ENCODE measurements at places on chromosomes 6 and 20. TPM values are rescaled to one million over a fixed set of nuclear protein-coding genes. Genes with fewer than 3 reads are reported as not detected.
A peak's percentile ranks its signal among the peaks of the same experiment; 100 is the strongest.

DNA sequence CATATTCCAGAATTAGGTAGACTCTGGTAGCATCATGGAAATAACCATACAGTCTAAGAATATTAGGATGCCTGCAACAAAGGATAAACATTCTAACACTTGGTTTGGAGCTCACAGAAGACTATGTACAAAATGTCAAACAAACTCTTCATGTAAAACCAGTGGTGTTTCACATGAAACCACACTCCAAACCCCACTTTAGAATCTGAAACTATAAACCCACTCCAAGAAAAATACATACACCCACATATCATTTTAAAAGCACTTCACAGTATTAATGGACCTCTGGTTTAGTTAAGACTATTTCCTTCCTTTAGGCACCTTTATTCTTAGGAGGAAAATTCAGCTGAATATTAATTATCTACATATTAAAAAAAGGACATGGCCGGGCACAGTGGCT, 10.5 kb downstream of the AURKA start:
- H3K27me3 ChIP-seq, result no peaks in the 10 kb centered on the region
- no peak overlapping the region for H3K4me3 ChIP-seq

GRCh38 chr20:59398537-59399205, 98.3 kb downstream of the EDN3 start:
- H3K36me3 ChIP-seq, result no peaks in the 10 kb centered on the region
- no peak overlapping the region for H3K27ac ChIP-seq
- peaks cover 23% of the 10 kb centered on the region for H3K27me3 ChIP-seq
- peaks cover 33% of the 10 kb centered on the region for H3K4me1 ChIP-seq

- peak overlapping the region; percentile 54 for H3K27ac ChIP-seq
- H3K27me3 ChIP-seq, result no peaks in the 10 kb centered on the region
- H3K4me1 ChIP-seq, result no peaks in the 10 kb centered on the region
- no peak overlapping the region for H3K4me3 ChIP-seq
- DNase-seq, result no peak
These were observed 13.2 kb downstream of the HDGFL1 start for GRCh38 chr6:22582417-22583205.

The BNIP5 gene
- 29.1 TPM for total RNA-seq

The BPIFA1 gene
- not detected for total RNA-seq

DNA sequence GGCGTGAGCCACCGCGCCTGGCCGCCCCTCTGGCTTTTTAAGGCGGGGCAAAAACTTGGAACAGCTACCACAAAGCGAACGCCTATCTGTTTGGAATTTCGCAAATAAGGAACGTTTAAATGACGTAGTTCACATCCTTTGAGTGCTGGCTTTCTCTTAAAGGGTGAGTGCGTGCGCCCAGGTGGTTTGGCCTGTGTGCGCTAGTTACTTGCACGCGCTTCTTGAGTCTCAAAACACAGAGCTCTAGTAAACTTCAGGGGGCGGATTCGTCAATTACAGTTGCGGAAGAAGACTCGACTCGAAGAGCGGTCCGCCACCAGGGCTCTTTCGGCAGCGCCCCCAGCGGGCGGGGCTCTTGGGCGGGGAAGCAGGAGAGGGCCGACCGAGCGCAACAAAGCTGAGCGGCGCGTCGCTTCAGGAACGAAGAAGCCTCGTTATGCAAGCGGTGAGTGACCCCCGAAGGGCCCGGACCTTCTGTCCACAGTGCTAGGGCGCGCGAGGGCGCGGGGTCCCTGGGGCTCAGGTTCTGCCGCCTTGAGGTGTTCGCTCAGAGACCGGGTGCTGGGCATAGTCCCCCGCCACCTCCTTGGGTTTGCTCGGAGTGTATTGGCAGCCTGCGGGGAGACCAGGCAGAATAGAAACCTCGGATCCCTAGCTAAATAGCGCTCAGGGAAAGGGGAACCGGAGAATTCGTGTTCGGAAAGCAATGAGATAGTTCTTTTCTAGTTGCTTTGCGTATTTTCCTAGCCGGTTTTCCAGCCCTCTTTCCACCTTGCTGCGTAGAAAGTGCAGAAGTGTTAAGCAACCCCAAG, at the start of gene SYCP2L:
Gene SYCP2L, plus strand, starts transcription at position 362 of the 812 bp plus-strand sequence. Its CDS starts 75 bp downstream, at position 437.
- H3K4me3 ChIP-seq, result peak within 1 kb of the TSS; percentile 69
- peak within 1 kb of the TSS; percentile 19 for H3K27ac ChIP-seq
- no peaks in the 10 kb centered on the region for H3K36me3 ChIP-seq
- peak; percentile 77 for DNase-seq
- H3K27me3 ChIP-seq, result peaks cover 45% of the 10 kb centered on the region

DNA sequence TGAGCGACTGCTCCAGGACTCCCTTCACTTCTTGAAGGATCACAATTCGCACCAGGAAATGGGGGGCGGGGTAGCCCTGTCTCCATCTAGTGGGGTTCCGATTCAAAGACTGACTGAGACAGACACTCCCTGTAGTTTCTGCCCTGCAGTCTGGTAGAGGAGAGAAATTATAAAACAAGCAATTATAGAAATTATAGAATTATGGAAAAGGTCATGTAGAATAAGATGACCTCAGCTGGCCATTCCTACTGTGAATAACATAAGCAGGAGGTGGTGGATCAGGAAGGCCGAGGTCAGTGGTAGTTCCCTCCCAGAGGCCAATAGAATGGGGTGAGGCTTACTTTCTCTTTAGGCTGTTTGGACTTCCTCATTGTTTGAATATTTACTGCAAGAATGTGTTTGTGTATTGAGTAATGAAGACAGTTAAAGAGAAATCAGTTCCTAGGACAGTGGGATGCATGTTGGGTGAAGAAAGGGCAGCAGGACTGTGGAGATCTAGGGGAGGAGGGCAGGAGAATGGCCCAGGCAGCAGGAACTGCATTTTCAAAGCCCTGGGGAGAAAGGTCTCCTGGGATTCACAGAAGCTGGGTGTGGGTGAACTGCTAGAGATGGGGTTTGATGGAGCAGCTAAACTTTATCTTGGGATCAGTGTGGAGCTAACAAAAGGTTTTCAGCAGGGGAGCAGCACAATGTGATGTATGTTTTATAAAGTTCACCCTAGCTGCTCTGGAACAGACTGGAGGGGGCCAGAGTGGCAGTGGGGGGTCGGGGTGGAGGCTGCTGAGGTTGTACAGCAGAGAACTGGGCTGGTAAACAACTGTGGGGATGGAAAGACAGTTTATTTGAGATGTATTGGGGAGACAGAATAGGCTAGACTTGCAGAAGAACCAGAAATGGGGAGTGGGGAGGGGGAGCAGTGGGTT, 2.1 kb downstream of the ZNF341 start:
- H3K36me3 ChIP-seq, result no peaks in the 10 kb centered on the region
- H3K27ac ChIP-seq, result peak overlapping the region; percentile 95
- H3K27me3 ChIP-seq, result no peaks in the 10 kb centered on the region
- peaks cover 26% of the 10 kb centered on the region for H3K4me1 ChIP-seq
- DNase-seq, result peak; percentile 73
- no peak overlapping the region for H3K4me3 ChIP-seq

The SMLR1 gene
- 28.9 TPM for total RNA-seq

DNA sequence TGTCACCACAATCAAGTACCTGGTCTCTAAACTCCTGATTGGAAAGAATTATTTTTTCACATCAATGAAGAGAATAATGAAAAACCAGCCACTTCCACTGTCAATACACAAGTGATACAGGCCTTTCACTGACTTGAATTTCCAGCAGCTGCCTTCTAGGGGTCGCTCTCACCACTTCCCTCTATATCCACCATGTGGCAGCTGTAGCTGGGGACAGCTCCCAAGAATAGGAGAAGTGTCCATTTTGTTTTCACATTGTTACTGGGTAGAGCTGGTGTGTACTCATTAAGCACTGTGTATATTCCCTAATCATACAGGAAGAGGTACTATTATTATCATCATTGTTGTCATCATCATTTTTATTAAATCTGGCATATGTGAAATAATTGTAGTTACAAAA, 438.4 kb upstream of the SPTLC3 start:
- no peak overlapping the region for H3K27ac ChIP-seq
- no peaks in the 10 kb centered on the region for H3K36me3 ChIP-seq

DNA sequence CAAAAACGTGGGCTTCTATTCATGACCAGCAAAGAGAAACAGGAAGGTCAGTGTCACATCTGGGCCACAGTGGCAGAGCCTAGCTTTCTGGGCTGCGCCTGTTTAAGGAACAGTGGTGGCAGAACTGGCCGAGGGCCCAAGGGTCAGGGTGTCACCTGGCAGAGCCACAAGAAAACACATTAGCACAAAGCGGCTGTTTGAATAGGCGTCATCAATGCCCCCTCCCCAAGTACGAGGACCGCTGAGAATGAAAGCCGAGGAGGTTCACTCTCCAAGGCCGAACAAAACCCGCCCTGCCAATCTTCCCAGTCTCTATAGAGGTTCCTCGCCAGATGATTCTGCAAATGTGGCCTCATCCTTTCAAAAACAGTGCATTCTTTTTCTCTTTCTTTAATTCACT, 125.2 kb upstream of the TRAF3IP2 start:
- no peaks in the 10 kb centered on the region for H3K36me3 ChIP-seq
- H3K27me3 ChIP-seq, result no peaks in the 10 kb centered on the region
- no peak overlapping the region for H3K27ac ChIP-seq
- H3K4me3 ChIP-seq, result no peak overlapping the region

DNA sequence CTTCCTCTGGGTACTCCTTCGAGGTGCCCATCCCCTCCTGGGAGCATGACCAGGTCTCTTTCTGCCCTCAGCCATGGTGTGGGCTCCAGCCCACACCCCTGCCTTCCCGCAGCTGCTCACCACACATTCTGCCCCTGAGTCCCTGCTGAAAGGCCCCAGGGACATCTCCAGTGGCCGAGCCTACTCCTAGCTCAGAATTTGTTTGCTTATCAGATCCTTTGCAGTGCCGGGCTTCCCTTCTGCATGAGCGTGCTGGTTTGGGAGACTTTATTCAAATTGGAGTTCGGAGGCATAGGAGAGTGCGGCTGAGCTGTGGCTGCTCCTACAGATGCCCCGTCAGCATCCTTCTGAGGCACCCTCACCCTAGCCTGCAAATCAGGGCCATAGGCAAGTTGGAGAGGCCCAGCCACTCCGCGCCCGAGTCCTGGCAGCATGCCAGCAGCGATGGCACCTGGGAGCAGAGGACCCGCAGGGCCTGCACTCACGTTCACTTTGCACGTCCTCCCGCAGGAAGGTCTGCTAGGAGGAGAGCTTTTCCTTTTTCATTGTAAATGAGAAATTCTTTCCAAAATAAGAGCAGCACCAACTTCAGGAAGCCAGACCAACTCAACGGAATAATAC, 327.3 kb downstream of the QKI start:
- no peaks in the 10 kb centered on the region for H3K36me3 ChIP-seq
- H3K4me3 ChIP-seq, result no peak overlapping the region
- DNase-seq, result no peak
- H3K27me3 ChIP-seq, result no peaks in the 10 kb centered on the region

The IFT52 gene
- 38.2 TPM for total RNA-seq
